CD4-positive, alpha-beta T cell treated with Interleukin-4 for 4 hours (primary cell): ENCODE measurements at places on chromosomes 11 and 22.

DNA sequence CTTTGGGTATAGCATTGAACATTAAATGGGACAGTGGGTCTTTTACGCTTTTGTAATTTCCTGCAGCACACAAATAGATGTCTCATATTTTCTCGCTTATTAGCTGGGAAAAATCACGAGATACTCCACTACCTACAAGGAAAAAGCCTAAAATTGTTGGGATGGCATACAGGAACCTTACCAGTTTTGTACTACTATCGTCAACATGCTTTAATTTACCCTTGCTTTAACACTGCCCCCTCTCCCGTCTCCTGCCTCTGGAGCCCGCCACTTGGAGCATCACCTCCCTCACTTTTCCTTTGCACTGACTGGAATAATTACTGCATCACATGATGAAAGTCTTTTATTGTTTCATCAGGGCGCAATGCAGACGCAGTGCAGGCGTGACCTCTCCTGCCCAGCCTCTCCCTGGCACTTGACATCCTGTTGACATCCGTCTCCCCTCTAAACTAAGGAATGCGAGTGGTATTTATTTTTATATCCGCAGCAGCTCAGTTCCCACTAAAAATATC is 1.0 kb upstream of the FNBP4 start:
- peak; percentile 17 for DNase-seq

DNA sequence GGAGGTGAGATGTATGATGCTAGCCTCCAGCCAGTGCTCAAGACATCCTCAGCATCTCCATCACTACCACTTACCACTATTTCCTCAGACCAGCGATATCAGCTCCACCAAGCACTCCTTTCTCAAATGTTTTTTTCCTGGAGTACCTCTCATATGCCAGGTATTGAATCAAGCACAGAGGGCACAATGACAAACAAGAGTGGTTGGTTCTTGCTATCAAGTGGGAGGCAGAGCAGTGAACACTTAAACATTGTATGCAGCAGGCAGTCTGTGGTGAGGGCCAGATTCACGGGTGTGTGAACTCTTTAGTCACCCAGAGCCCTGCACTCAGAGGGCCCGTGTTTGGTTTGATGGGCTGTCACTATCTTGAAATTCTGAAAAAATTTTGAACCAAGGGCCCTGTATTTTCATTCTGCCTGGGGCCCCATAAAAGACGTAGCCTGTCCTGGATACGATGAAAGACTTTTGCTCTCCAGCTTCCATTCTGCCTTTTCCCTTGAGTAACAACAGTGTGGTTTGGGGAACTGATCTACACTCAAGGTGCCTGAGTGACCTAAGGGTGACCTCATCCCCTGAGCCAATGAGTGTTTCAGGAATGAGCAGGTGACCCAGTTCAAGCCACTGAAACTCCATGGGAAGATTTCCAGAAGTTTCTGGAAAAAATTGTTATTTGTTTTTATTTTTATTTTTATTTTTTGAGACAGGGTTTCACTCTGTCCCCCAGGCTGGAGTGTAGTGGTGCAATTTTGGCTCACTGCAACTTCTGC is 348.4 kb upstream of the NARS2 start:
- DNase-seq: no peak

DNA sequence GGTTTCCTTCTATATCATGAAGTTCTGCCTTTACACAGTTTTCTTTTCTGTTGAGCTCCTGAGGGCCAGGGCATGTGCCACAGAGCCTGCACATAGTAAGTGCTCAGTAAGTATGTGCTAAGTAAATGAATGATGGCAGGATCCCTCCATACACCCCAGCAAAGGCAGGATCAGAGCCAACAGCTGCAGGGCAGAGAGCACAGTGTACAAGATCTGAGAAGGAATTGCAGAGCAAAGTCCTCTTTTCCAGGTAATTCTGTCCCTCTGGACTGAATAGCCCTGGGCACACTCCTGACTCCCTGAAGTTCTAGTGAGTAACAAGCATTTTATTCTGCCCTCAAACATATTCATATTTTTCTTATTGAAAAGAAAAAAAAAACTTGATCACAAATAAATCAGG is 117.7 kb downstream of the GALNT18 start:
- DNase-seq: no peak

- DNase-seq: no peak
Measured at GRCh38 chr11:76237000-76237649, 30.8 kb upstream of the WNT11 start.

GRCh38 chr22:34072585-34072984 is 152.3 kb upstream of the LARGE1 start:
- DNase-seq: no peak

- no peak for DNase-seq
Measured at GRCh38 chr11:69392104-69392653, 89.3 kb upstream of the LINC01488 start.

GRCh38 chr22:30919973-30920372 is 48.6 kb downstream of the MORC2 start:
- DNase-seq: no peak

GRCh38 chr11:111603611-111604130 is 1.4 kb downstream of the SIK2 start:
- DNase-seq: no peak

GRCh38 chr11:8097926-8098325 is 16.9 kb downstream of the TUB start:
- no peak for DNase-seq

DNA sequence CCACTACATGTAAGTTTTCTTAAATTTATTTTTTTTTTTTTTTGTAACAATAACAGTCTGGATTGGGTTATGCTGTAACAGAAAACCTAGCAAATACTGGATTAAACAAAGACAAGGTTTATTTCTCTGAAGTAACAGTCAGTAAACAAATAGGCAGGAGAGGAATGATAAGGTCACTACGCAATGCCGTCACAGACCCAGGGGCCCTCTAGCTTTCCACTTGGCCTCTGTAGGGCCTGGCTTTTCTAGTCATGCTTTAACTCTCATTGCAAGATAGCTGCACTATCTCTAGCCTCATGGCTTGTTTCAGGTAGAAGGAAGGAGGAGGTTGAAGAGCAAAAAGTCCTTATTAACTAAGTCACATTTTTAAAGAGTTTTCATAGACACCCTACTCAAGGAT is 6.5 kb downstream of the OR10A6 start:
- DNase-seq: no peak

GRCh38 chr22:48047722-48048500 is 1285.5 kb downstream of the TBC1D22A start:
- DNase-seq: no peak

DNA sequence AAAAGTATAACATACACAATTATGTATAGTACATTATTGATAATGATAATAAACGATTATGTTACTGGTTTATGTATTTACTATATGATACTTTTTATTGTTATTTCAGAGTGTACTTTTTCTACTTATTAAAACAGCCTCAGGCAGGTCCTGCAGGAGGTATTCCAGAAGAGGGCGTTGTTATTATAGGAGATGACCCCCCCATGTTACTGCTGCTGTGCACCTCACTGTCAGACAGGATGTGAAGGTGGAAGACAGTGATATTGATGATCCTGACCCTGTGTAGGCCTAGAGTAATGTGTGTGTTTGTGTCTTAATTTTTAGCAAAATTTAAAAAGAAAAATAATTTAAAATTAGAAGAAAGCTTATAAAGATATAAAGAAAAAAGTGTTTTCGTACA is 57.6 kb downstream of the REXO2 start:
- no peak for DNase-seq

DNA sequence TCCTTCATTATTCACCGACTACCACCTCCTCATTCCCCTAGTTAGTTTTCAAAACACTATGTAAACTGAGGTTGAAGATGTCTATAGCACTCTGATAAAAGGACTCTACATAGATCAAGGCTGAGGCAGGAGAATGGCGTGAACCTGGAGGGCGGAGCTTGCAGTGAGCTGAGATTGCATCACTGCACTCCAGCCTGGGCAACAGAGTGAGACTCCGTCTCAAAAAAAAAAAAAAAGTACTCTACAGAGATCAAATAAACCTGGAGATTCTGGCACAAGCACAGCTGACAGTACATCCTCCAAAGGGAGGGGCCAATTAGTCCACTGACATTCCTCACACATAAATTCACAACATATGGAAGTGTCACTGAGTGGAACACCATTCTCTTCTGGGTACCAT is 31.0 kb downstream of the TSG101 start:
- no peak for DNase-seq

GRCh38 chr11:49405743-49406142 is 197.3 kb upstream of the FOLH1 start:
- no peak for DNase-seq

GRCh38 chr11:45449036-45449601 is 163.0 kb upstream of the SYT13 start:
- no peak for DNase-seq

GRCh38 chr22:28773461-28773867 is 969 bp downstream of the CCDC117 start:
- DNase-seq: peak; percentile 35

- no peak for DNase-seq
Measured at GRCh38 chr22:34019190-34019845, 99.0 kb upstream of the LARGE1 start.

GRCh38 chr11:83617671-83618070 is 331.5 kb upstream of the CCDC90B start:
- no peak for DNase-seq

DNA sequence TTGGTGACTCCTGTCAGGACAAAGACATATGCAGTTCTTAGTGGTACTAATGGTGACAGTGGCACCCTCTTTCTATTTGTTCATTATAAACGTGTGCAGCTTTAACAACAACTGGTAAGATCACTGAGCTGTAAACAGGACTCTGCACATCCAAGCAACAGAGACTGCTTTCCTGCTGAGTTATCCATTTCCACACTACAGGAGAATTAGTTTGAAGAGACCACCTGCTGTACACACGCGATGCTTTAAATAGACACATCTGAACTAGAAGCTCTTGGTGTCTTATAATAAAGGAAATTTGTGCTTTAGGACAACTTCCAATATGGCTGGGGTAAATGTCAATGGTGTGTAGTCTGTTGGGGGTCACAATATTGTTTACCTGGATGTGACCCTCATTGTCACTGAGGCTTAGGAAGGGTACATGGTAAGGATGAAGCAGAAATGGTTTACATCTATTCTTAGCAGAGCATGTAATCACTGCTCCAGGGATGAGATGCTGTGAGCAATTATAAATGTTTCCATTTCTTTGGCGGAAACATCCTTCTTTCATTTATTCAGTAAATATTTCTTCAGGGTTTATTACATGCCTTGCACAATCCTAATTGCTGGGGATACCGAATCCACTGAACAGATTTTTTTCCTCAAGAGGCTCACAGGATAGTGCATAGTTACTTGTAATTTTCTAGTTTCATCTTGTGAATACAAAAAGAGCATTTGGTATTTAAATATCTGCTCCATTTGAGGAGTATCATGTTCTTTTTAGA is 354.0 kb upstream of the CCDC90B start:
- no peak for DNase-seq

DNA sequence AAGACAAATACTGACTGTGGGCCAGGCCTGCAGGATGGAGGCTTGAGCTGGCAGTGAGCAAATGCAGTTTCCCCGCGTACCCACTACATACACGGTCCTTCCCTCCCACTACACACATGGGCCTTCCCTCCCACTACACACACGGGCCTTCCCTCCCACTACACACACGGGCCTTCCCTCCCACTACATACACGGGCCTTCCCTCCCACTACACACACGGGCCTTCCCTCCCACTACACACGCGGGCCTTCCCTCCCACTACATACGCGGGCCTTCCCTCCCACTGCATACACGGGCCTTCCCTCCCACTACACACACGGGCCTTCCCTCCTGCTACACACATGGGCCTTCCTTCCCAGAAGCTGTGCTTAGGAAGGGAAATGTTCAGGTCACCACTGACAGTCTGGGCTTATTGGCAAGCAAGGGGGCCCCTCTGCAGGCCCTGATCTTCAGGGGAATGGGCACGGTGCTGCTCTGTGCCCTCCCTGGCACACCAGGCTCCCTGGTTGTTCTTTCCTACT is 10.8 kb downstream of the DNAL4 start:
- DNase-seq: no peak

GRCh38 chr22:31210556-31211421 is 1.3 kb upstream of the LIMK2 start:
- DNase-seq: peak; percentile 38

DNA sequence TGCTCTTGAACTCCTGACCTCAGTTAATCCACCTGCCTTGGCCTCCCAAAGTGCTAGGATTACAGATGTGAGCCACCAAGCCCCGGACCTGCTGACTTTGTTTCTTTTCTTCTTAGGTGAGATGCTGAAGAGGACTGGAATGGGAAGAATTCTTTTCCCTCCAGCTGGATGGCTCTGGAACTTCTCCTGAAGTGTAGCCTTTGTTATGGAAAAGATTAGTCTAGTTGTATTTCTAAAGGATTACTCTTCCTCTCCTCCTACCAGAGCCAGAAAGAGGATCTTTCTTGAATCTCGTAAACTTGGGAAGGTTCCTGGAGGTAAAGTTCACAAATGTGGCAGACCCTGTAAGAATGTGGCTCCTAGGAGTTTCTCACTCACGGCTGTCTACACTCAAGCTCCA is 95.4 kb upstream of the LARGE1 start:
- no peak for DNase-seq

GRCh38 chr22:43173976-43174720 is 12.8 kb downstream of the TTLL12 start:
- DNase-seq: no peak

GRCh38 chr11:117282956-117283355 is 8.2 kb upstream of the BACE1-AS start:
- DNase-seq: no peak

- DNase-seq: no peak
Measured at GRCh38 chr11:119046489-119046888, 10.5 kb downstream of the HYOU1 start.

- no peak for DNase-seq
Measured at GRCh38 chr22:37069319-37069718, 17.8 kb downstream of the KCTD17 start.

- peak; percentile 5 for DNase-seq
Measured at GRCh38 chr11:133078591-133079404, 453.5 kb downstream of the OPCML start.

GRCh38 chr11:15896026-15896425 is 460.3 kb downstream of the SOX6 start:
- no peak for DNase-seq

- DNase-seq: no peak
Measured at GRCh38 chr22:46913351-46913750, 150.9 kb downstream of the TBC1D22A start.

- DNase-seq: no peak
Measured at GRCh38 chr22:49730656-49731055, 97.0 kb downstream of the BRD1 start.

- no peak for DNase-seq
Measured at GRCh38 chr11:60785806-60786361, 751 bp downstream of the MS4A10 start.

- no peak for DNase-seq
Measured at GRCh38 chr11:36027731-36028130, 83.9 kb downstream of the LDLRAD3 start.

- DNase-seq: no peak
Measured at GRCh38 chr11:13229711-13230318, 47.8 kb upstream of the BMAL1 start.

GRCh38 chr11:27514076-27514475 is 7.5 kb upstream of the LIN7C start:
- DNase-seq: no peak
